Activated naive CD4-positive, alpha-beta T cell treated with anti-CD3 and anti-CD28 coated beads for 36 hours (primary cell): ENCODE measurements at places on chromosomes 1 and 21. TPM values are rescaled to one million over a fixed set of nuclear protein-coding genes. Genes with fewer than 3 reads are reported as not detected.

DNA sequence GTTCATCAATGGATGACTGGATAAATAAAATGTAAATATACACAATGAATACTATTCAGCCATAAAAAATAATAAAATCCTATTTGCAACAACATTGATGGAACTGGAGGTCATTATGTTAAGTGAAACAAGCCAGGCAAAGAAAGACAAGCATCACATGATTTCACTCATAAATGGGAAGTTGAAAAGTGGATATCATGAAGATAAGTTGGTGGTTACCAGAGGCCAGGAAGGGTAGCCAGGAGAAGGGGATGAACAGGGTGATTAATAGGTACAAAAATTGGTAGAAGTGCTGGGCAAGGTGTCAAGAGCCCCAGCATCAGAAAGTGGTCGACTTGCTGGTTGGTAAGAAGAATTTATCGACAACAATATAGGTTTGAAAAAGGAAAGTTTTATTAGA, 1.3 kb upstream of the PARK7 start:
- no peak for DNase-seq

DNA sequence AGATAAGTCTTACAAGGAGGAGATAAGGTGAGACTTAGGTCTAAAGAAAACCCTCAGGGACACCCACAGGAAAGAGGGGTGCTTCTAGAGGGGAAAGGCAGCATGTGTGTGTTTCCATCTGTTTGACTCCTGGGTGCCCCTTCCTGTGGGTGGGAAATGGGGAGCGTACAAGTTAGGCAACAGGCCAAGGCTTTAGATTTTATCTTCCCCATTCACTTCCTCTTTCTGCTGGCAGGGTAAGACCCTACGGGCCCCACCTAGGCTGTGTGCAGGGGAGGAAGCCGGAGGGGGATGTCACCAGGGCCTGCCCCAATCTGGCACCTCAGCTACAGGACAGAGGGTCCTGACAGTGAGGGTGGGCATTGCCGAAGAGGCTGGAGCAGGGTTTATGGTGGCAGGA, 2.5 kb upstream of the OLIG1 start:
- DNase-seq, result no peak

DNA sequence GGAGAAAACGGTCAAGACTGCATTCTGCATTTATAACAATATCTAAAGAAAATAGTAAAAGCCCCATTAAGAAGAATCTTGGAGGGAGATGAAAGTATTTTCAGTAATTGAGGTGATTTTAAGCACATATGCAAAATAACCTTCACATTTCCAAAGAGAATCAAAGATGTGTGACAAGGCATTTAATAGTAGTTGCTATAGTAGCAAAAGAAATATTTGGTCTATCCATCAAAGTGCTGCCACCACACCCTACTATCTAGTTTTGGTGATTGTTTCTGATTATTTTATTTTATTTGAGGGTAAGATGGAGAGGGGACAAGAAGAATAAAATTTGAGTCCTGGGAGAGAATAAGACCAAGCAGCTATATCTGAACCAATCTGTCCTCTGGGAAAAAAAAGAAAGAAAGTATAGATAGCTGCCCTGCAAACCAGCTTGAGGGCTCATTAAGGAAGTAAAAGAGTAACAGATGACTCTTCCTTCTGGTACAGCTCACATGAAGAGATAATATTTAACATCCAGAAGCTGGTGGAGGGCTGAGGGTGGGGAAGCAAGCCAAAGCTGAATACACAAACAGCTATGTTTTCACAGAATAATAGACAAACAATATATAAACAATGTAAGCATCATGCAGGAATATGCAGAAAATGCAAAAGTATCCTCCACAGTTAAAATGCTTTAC, 47.2 kb upstream of the RASAL2 start:
- no peak for DNase-seq

DNA sequence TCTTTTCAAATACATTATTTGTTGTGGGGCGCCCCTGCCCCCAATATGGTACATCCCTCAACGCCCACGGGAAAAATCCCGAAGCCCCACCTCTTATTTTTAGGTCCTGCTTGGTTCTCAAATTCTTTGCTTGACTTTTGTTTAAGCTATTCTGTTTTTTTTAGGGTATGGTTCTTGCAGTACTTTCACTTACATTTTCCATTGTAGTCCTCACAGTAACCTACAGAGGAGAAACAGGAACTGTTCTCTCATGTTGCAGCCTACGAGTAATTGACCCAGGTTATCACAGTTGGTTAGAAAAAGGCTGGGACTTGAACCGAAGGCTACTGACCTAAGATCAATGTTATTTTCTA, 697 bp upstream of the C21orf91 start:
- no peak for DNase-seq

DNA sequence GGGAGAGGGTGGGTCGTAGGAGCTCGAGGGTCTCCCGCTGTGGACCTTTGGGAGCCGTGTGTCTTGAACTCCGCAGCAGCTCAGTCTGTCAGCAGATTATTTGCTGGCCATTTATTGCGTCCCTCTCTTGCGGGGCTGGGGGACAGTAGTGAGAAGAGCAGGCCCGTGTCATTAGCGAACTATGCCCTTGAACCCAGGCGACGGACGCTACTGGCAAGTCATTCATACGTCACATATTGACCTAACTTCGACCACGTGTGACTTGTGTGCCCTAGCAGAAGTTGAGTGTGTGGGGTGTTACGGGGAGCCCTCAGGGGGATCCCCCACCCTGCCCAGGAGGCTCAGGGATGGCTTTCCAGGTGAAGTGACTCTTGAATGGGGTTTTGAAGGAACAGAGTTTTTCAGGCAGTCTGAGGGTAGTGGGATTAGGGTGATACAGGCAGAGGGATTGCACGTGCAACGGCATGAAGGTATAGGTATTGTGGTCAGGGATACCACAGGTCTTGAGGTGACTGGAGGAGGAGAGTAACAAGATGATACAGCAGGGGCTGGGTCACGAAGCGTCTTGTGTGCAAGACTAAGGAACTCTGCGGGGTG, 13.0 kb downstream of the RCC1 start:
- DNase-seq, result peak; percentile 76

- no peak for DNase-seq
Measured at GRCh38 chr1:44947063-44947773, 39.2 kb downstream of the EIF2B3 start.

- DNase-seq, result no peak
Measured at GRCh38 chr1:46818591-46818990, 19.7 kb downstream of the CYP4B1 start.

GRCh38 chr1:244054247-244054923, 3.3 kb downstream of the ZBTB18 start:
- no peak for DNase-seq

- peak; percentile 22 for DNase-seq
Measured at GRCh38 chr1:152623203-152623844, 421 bp upstream of the LCE3A start.

GRCh38 chr1:74690364-74690696, 16.7 kb upstream of the ERICH3 start:
- no peak for DNase-seq

GRCh38 chr1:147168626-147169058, 3.6 kb downstream of the PRKAB2 start:
- no peak for DNase-seq

GRCh38 chr1:5947978-5948680, 44.1 kb downstream of the NPHP4 start:
- DNase-seq, result no peak

GRCh38 chr1:89732643-89733222, 88.1 kb upstream of the LRRC8D start:
- DNase-seq, result no peak

GRCh38 chr1:9289711-9290485, 2.8 kb upstream of the SPSB1 start:
- DNase-seq, result peak; percentile 59

DNA sequence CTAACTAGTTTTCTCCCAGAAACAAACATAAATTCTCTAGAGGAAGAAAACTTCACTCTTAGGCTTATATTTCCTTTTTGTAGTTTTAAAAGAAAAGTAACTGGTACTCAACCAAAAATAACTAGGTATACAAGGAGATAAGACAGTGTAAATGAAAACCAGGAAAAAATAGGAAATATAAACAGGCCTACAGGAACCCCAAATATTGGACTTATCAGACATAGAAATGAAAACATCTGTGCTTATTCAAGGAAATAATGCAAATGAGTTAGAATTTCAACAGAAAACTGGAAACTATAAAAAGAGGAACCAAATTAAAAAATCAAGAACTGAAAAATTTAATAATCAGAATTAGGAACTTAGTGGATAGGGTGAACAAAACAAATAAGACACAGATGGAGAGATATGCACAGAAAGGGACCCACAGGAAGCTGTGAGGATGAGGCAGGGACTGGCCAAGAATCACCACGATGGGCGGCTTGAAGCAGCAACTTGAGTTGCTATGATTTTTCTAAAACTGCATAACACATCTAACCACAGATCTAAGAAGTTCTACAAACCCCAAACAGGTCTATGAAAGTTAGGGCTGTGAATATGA, 67.5 kb upstream of the ACTRT2 start:
- DNase-seq, result no peak

DNA sequence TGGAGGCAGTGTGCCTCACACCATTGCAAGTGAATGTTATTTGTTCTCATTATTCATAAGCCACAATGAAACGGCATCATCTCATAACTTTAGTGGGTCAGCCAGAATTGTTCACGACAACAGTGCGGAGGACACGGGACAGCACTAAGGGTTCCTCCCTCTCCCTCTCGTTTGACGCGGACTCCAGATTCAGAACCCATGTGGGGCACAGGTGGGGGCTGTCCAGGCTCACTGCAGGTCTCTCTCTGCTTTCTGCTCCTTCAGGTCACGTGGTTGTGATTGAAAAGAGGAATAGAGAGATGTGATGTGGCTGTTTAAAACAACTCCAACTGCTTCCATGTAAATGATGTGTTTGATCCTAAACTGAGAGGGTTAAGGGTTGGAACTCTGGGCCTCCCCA, 13.5 kb downstream of the RUNX1 start:
- no peak for DNase-seq

GRCh38 chr1:211469938-211470529, 21.9 kb downstream of the RD3 start:
- peak; percentile 54 for DNase-seq

DNA sequence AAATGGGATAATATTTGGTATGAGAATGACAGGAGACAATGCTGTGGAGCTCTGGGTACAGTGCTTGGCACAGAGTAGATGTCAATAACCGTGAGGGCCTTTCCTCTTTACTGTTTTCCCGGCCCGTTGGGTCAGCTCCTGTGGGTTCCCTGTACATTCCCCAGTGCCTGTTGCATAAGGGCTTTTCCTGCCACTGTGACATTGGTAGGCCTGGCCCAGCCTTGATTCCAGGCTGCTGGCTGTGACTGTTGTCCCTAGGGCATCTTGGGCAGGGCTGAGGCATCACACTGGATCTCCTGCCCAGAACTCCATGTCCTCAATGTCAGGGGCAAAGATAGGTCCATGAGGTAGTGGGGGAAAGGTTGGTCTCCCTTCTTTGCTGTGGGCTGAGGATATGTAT, 25.8 kb upstream of the MYCL start:
- DNase-seq, result no peak

- no peak for DNase-seq
Measured at GRCh38 chr1:88985032-88985431, 7.4 kb downstream of the KYAT3 start.

- no peak for DNase-seq
Measured at GRCh38 chr1:95002164-95002539, 70.6 kb downstream of the ALG14 start.

- DNase-seq, result no peak
Measured at GRCh38 chr1:165896277-165896676, 68.9 kb downstream of the UCK2 start.

DNA sequence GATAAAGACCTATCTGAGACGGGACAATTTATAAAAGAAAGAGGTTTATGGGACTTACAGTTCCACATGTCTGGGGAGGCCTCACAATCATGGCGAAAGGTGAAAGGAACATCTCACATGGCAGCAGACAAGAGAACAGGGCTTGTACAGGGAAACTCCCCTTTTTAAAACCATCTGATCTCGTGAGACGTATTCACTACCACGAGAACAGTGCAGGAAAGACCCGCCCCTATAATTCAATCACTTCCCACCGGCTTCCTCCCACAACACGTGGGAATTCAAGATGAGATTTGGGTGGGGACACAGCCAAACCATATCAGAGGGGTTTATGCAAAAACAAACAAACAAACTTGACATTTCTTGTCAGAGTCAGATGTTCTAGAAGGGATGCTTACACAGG, 89.7 kb downstream of the PLPP3 start:
- DNase-seq, result no peak

- DNase-seq, result no peak
Measured at GRCh38 chr1:2448098-2448445, 28.0 kb upstream of the PLCH2 start.

DNA sequence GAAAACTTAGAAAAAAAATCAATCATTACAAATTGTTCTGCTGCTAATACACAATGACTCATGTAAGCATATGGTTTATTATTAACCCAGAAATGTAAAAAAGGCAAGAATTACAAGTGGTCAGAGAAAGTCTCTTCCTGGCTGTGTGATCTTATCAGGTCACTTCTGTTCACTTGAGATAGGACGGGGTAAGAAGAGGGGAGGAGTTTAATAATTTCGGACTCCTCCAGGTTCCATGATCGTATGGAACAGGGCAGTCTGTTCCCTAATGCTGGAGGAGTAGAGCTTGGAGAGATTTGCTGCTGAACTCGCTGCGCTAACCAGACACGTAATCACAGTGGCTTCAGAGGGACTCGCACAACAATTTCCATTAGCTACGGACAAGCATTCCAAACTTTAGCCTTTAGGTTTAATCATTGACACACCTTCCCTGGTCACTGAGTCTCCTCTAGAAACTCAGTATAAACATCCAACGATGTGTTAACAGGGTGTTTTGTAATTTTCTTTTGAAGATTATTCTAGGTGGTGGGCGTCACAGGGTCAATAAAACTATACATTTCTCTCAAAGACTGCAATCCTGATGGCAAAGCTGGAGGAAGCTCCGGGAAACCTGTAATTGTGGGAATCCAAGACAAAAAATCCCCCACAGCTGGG, 1.3 kb downstream of the CRYZ start:
- DNase-seq, result no peak

GRCh38 chr1:47725000-47725473, 272.1 kb downstream of the TRABD2B start:
- DNase-seq, result no peak

- DNase-seq, result no peak
Measured at GRCh38 chr1:97041026-97041425, 319.4 kb downstream of the PTBP2 start.

DNA sequence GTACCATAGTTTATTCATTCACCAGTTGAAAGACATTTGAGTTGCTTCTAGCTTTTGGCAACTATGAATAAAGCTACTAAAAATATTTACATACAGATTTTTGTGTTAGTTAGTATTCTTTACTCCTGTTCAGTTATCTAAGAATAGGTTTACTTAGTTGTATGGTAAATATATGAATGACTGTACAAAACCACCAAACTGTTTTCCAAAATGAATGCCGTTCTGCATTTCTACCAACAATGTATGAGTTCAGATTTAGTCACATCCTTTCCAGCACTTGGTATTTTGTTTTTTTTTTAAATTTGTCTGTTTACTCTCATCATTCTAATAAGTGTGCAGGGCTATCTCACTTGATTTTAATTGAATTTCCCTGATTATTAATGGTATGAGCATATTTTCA, 3.4 kb upstream of the KIFAP3 start:
- DNase-seq, result no peak

Gene AQP10
- total RNA-seq, result not detected

Gene TRIM46
- total RNA-seq, result 3.6 TPM

Gene SELE
- not detected for total RNA-seq

Gene PCAT6
- 0.37 TPM for total RNA-seq

Gene CFHR3
- not detected for total RNA-seq

Gene KNCN
- total RNA-seq, result not detected

Gene ST6GALNAC5
- not detected for total RNA-seq

Gene CREG1
- 10.7 TPM for total RNA-seq

Gene FCGR2B
- not detected for total RNA-seq

Gene WNT3A
- not detected for total RNA-seq

Gene IL23R
- total RNA-seq, result 12.2 TPM

Gene AMIGO1
- 1.5 TPM for total RNA-seq

Gene CBR3
- total RNA-seq, result 13.7 TPM

Gene HMCN1
- 0.12 TPM for total RNA-seq
